ENCODE measurements at places on chromosomes 7 and 10. TPM values are rescaled to one million over a fixed set of nuclear protein-coding genes. Genes with fewer than 3 reads are reported as not detected.

- H3K4me1 ChIP-seq: no peaks in the 10 kb centered on the region
- H3K27ac ChIP-seq: no peak overlapping the region
- H3K36me3 ChIP-seq: no peaks in the 10 kb centered on the region
- no peaks in the 10 kb centered on the region for H3K27me3 ChIP-seq
Observed at GRCh38 chr10:23877791-23878320, 331.1 kb upstream of the KIAA1217 start.

- H3K36me3 ChIP-seq: no peaks in the 10 kb centered on the region
- no peak for DNase-seq
- H3K27me3 ChIP-seq: no peaks in the 10 kb centered on the region
- H3K4me1 ChIP-seq: peaks cover 12% of the 10 kb centered on the region
Observed at GRCh38 chr7:105218939-105219770, 169.6 kb downstream of the SRPK2 start.

GRCh38 chr7:92276460-92276864, 30.7 kb downstream of the ANKIB1 start:
- no peaks in the 10 kb centered on the region for H3K4me1 ChIP-seq
- H3K27me3 ChIP-seq: no peaks in the 10 kb centered on the region
- no peak for DNase-seq
- no peaks in the 10 kb centered on the region for H3K36me3 ChIP-seq
- H3K4me3 ChIP-seq: no peak overlapping the region

GRCh38 chr7:130954918-130955564, 221.0 kb upstream of the KLF14 start:
- peaks cover 44% of the 10 kb centered on the region for H3K36me3 ChIP-seq
- DNase-seq: no peak
- H3K27me3 ChIP-seq: no peaks in the 10 kb centered on the region
- H3K4me3 ChIP-seq: no peak overlapping the region
- peak overlapping the region; percentile 100 for H3K27ac ChIP-seq
- H3K4me1 ChIP-seq: peaks cover 56% of the 10 kb centered on the region

- H3K4me3 ChIP-seq: no peak overlapping the region
- no peaks in the 10 kb centered on the region for H3K27me3 ChIP-seq
- no peaks in the 10 kb centered on the region for H3K4me1 ChIP-seq
- no peak overlapping the region for H3K27ac ChIP-seq
- DNase-seq: no peak
Observed at GRCh38 chr7:37107047-37107750, 341.5 kb downstream of the ELMO1 start.

- no peak overlapping the region for H3K4me3 ChIP-seq
- no peaks in the 10 kb centered on the region for H3K36me3 ChIP-seq
- H3K27me3 ChIP-seq: peaks cover 16% of the 10 kb centered on the region
- no peak overlapping the region for H3K27ac ChIP-seq
- DNase-seq: peak; percentile 19
Observed at GRCh38 chr10:63812501-63812900, 291.3 kb downstream of the REEP3 start.

GRCh38 chr10:121598263-121599249, at the start of gene FGFR2:
TSS of gene FGFR2 (minus strand) at chr10:121598444. CDS start at chr10:121593817, 4,627 bp downstream.
- no peaks in the 10 kb centered on the region for H3K36me3 ChIP-seq
- peak within 1 kb of the TSS; percentile 57 for H3K4me3 ChIP-seq
- H3K4me1 ChIP-seq: peaks cover 3% of the 10 kb centered on the region

GRCh38 chr7:135653340-135654080, 8.8 kb upstream of the STMP1 start:
- DNase-seq: no peak
- H3K27me3 ChIP-seq: no peaks in the 10 kb centered on the region
- no peak overlapping the region for H3K27ac ChIP-seq
- H3K4me3 ChIP-seq: no peak overlapping the region
- H3K4me1 ChIP-seq: peaks cover 12% of the 10 kb centered on the region
- 0 out of 2 replicates have a peak, but pooled peaks cover 5% of the 10 kb centered on the region for H3K36me3 ChIP-seq

The CREB5 gene
- total RNA-seq: 14.8 TPM
